ENCODE measurements at places on chromosomes 11 and 22. TPM values are rescaled to one million over a fixed set of nuclear protein-coding genes. Genes with fewer than 3 reads are reported as not detected.

The P2RY2 gene
- not detected for total RNA-seq

The F2 gene
- not detected for total RNA-seq

The ACR gene
- not detected for total RNA-seq

The KRTAP5-10 gene
- total RNA-seq: not detected

The LPXN gene
- total RNA-seq: 11.9 TPM

The SLC5A1 gene
- not detected for total RNA-seq

The LIF gene
- total RNA-seq: 130 TPM

The C22orf15 gene
- 2.3 TPM for total RNA-seq

The C1QTNF4 gene
- not detected for total RNA-seq

The NLRP10 gene
- total RNA-seq: 25.6 TPM

The MUC6 gene
- total RNA-seq: not detected

The SORL1 gene
- 1.9 TPM for total RNA-seq

GRCh38 chr11:4826425-4826824 is 5.3 kb downstream of the OR51F2 start:
- DNase-seq: peak; percentile 44

GRCh38 chr11:116173506-116173905 is 599.3 kb downstream of the BUD13 start:
- no peak for DNase-seq

DNA sequence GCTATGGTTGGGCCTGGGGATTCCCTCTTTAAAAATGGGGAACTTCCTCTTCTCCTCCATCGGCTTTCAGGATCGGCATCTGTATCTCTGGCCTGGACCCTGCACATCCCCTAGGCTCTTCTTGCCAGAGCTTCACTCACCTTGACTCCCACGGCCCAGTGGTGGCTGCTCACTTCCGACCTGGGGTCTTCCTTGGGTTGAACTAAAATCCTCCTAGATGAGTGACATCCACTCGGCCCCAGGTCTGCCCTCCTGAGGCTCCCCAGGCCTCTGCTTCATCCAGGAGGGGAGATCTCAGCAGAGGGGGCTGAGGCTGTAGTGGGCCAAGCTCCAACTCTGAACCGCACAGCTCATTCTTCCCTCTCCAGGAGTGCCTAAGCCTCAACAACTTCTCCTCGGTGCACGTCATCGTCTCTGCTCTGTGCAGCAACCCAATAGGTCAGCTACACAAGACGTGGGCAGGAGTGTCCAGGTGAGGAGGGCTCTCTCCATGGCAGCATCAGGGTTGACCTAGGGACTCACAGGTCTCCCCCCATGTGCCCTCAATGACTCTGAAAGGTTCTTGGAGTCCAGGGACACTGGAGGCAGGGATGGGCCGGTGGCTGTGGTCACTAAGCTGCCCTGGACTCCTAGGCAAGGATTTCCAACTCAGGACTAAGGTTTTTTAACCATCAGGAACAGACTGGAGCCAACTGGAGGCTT is 3.3 kb downstream of the RGL4 start:
- no peak for DNase-seq

GRCh38 chr22:20380486-20380885 is 13.5 kb upstream of the ZNF74 start:
- no peak for DNase-seq

- no peak for DNase-seq
These were observed 2.1 kb upstream of the MTFP1 start for GRCh38 chr22:30423301-30423958.

DNA sequence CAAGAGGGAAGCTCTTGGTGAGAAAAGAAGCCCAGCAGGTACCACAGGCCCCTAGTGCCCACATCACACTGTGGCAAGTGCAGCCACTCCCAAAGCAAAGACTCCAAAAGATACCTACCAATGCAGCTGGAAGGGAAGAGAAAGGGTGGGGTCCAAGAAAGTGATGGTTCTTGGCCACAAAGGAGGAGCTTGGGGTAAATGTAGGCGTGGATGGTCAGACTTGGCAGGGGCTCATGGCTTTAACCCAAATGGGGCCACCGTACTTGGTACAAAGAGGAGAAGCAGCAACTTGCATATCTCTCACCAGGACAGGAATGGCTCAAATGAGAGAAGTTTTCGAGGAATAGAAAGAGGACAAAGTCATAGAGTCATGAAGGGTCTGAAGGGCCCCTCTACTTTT is 4.8 kb downstream of the MAP3K11 start:
- DNase-seq: no peak

GRCh38 chr11:5891216-5891800 is 1.7 kb upstream of the OR52E5 start:
- peak; percentile 6 for DNase-seq

GRCh38 chr11:93458286-93458685 is 84.9 kb downstream of the SMCO4 start:
- DNase-seq: no peak

DNA sequence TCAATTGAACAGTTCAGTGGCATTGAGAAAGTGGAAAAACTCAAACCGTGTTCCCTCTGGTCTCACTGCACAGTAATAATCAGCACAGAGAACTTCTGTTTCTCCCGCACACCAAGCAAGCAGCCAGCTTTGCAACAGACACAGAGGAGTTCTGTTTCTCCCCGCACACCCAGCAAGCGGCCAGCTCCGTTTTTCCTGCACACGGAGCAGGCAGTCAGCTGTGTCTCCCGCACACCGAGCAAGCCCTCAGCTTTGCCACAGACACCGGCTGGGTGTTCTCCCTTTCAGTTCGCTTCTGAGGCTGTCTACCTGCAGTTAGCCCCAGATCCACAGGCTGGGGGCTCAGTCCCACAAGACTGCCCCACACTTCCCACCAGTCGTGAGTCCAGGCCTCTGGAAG is 9.9 kb upstream of the TALDO1 start:
- no peak for DNase-seq

DNA sequence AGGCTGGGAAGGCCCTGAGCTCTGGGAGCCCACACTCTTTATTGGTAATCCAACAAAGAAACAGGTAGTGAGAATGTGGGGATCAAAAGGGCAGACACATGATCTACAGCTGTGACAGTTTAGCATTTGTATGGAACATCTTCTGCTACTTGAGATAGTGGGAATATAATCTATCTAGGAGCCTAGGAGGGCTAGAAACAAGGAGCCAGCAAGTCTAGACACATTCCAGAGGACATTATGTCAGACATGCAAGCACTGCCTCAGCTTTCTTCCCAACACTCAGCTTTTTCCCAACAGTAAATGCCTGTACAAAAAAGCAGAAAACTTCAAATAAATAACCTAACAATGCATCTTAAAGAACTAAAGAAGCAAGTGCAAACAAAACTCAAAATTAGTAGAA is 1150.6 kb upstream of the RAG2 start:
- no peak for DNase-seq

GRCh38 chr11:94128291-94128745 is 323 bp upstream of the PANX1 start:
- DNase-seq: no peak

DNA sequence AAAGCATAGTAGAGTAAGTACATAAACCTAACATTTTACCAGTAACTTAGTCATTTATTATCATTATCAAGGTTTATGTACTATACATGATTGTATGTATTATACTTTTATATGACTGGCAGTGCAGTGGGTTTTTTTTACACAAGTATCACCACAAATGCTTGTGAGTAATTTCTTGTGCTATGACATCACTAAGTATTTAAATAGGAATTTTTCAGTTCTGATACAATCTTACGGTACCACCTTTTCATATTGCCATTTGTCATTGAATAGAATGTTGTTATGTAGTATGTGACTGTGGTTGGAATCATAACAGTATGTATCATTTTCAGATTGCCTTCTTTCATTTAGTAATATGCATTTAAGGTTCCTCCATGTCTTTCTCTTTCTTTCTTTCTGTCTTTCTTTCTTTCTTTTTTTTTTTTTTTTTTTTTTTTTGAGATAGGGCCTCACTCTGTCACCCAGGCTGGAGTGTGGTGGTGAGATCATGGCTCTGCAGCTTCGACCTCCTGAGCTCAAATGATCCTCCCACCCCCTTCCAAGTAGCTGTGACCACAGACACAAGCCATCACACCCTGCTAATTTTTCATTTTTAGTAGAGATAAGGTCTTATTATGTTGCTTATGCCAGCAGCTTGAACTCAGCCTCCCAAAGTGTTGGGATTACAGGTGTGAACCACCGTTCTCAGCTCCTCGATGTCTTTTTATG is 18.6 kb downstream of the ATM start:
- peak; percentile 20 for DNase-seq

DNA sequence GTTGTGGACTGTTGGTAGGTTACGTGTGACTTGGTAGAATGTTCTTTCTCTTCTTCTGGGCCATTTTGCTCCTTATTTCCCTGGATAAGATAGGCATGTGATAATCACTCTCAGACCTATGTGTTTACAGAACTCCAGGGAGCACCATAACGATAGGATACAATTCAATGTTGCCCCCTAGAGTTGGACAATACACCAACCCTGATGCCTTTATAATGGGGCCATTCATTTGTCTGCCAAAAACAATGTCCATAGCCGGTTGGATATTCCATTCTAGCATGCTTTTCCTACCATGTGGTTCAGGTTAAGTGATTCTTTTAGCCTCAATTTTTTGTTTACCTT is 60.5 kb downstream of the APIP start:
- no peak for DNase-seq

- peak; percentile 58 for DNase-seq
These were observed 40.8 kb downstream of the MAP6 start for GRCh38 chr11:75627906-75628668.

DNA sequence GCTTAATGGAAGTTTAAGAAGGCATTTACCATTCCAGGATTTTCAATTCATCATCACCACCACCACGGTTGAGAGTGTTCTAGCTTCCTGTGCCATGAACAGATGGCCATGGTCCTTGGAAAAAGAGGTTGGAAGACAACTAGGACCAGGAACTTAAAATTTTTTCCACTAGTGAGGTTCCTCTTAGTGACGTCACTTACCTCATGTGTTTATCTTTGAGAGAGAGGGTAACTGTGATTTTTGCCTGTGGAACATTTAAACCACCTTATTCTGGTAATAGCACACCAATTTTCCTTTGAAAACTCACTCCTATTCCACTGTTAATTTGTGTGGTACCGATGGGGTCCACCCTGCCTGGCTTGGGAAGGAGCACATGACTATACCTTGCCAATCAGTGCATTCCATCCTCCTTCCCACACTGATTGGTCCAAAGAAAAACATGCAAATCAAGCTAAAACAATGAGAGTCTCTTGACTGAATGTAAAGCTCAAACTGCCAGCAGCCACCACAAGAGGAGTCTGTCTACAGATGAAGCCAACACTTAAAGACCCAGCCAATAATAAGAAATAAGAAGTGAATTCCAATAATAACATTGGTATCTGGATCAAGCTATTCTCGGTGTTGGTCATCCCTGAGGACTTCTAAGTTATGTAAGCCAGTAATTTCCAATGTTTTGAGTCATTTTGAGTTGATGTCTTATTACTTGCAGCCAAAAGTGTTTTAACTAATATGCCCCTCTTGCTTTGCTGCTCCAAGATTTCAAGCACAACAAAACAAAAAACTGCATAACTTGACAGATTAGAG is 111.8 kb downstream of the MPPED2 start:
- no peak for DNase-seq

DNA sequence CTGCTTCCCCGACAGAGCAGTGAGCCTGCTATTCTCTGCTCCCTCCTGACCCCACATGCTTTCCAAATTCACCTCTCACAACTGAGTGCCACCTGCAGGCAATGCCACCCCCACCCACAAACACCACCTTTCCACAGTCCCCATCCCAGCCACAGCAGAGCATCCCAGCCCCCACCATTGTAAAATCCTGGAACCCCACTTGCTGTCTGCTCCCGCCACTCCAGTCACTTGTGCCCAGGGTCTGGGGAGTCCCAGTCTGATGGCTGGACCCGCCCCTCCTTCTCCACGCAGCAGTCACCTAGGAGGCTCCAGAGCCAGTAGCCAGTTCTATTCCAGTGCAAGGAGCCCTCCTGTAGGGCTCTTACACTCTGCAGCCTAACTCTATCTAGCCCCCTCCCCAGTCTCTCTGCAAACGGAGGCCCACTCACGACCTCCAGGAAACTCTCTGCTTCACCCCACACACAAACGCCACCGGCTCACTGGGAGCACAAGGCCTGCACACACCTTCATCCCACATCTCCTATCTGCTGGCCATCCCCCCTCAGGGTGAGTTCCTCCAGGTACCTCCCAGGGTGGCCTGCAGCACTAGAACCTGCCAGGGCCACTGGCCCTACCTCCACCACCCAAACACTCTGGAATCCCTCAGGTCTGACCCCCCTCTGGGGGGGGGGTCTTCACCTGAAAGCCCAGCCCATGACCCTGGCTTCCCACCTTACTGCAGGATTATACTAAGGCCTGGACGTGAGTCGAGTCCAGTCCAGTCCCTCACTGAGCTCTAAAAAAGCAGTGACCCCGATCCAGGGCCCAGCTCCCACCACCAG is 1.4 kb downstream of the GNB1L start:
- no peak for DNase-seq

GRCh38 chr11:134071766-134072402 is 3.0 kb downstream of the JAM3 start:
- peak; percentile 16 for DNase-seq

DNA sequence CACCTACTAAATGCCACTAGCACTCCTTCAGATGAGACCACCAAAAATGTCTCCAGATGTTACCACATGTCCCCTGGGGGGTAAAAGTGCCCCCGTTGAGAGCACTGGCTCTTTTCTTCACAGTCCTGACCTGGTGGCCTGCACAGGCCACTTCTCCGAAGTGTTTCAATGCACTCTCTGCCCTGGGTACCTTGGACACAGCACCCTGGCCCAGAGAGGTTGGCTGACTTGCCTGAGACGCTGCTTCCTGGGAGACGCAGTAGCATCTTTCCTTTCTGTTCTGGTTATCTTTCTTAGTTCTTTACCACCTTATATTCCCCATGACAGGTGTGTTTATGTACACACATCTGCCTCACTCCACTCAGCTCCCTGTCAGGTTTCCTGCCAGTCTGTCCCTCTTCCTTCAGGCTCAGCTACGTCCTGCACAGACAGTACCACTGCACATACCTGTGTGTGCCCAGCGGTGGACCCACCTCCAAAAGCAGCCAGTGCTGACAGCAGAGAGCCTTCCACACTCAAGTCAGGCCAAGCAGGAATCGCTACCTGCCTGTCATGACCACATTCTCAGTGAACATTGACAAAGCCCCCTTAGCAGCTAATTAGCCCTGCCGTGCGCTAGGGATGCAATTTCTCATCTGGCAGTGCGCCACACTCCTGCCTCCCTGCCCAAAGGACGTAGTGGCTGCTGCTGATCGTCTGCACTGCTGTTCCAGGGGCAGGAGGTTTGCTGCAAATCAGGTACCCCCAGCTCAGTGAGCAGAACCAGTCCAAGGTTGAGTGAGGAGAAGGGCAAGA is 39.0 kb downstream of the FAM83F start:
- DNase-seq: no peak

- DNase-seq: no peak
These were observed 25.5 kb downstream of the KREMEN1 start for GRCh38 chr22:29098296-29098695.

- DNase-seq: peak; percentile 47
These were observed 18.5 kb downstream of the BLID start for GRCh38 chr11:122097419-122098001.

DNA sequence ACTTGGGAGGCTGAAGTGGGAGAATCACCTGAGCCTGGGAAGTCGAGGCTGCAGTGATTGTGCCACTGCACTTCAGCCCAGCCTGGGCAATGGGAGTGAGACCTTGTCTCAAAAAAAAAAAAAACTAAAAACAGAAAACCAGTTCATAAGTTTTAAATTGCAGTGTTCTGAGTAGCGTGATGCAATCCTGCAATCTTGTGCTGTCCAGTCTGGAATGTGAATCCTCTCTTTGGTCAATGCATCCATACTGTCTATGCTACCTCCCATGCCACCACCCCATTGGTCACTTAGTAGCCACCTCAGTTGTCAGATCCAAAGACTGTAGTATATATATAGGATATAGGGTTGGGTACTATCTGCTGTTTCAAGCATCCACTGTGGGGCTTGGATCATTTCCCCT is 11.1 kb downstream of the YAP1 start:
- peak; percentile 19 for DNase-seq
